ENCODE measurements at places on chromosomes 13 and 19.

DNA sequence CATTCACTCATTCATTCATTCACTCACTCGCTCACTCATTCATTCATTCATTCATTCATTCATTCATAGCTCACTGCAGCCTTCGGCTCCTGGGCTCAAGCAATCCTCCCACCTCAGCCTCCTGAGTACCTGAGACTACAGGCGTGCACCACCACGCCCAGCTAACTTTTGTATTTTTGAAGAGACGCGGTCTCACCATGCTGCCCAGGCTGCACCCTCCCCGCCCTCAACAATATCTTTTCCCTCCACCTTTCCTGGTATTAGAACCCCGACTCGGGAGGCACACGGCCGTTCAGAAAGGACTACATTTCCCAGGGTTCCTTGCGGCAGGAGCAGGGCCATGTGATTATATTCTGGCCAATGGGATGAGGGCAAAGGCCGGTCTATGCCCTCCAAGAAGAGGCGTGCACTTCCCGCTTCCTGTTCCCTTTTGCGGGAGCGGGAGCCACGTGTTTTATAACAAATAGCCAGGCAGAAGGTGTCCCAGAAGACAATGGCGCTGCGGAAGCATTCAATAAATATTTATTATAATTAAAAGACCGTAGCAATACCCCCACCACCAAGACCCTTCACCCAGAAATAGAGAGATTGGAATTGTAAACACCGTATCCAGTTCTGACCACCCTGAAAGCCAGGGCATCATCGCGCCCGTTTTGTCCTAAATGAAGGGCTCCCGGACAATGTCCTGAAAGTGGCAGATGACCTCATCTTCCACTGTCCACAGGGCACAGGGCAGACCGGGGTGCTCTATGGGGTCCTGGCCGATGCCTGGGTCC lies 15.9 kb downstream of the TICAM1 start:
- peak; percentile 60 for DNase-seq

- DNase-seq: no peak
Measured at GRCh38 chr19:52542984-52543664, 15.7 kb downstream of the ZNF808 start.

DNA sequence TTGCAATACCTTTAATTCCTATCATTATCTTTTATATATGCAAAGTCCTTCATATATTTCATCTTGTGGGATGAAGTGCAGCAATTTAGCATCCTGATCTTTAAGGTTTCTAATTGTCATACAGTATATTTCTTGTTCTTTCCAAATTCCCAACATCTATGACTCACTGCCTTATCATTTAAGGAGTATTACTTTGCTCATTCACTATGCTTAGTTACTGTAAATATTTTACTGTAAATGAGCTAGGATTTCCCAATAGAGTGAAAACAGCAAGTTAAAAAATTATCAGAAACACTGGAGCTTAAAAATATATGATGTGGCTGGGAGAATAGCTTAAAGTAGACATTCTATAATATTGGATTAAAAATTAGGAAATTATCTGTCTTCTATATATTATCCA lies 69.9 kb downstream of the SLITRK6 start:
- DNase-seq: no peak

DNA sequence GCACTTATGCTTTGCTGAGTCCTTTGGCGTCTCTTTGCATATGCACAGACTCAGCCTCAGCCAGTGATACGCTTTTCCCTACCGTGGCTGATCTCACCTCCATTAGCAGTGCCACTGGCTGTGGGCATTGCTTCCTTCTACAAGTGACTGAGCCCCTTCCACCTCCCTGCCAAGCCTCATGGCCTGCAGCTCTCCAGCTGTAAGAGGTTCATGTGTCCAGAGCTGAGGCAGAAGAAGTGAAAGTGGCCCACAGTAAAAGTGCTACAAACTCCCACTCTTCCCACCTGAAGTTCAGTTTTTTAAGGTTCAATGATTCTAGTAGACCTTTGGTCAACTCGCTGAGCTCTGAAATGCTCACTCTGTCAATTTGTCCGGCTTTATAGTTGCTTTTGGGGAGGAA lies 44.7 kb downstream of the SMARCA4 start:
- DNase-seq: no peak

- no peak for DNase-seq
Measured at GRCh38 chr13:79490824-79491223, 9.9 kb downstream of the NDFIP2 start.

GRCh38 chr13:55013051-55013450 lies 1984.4 kb downstream of the OLFM4 start:
- DNase-seq: no peak

DNA sequence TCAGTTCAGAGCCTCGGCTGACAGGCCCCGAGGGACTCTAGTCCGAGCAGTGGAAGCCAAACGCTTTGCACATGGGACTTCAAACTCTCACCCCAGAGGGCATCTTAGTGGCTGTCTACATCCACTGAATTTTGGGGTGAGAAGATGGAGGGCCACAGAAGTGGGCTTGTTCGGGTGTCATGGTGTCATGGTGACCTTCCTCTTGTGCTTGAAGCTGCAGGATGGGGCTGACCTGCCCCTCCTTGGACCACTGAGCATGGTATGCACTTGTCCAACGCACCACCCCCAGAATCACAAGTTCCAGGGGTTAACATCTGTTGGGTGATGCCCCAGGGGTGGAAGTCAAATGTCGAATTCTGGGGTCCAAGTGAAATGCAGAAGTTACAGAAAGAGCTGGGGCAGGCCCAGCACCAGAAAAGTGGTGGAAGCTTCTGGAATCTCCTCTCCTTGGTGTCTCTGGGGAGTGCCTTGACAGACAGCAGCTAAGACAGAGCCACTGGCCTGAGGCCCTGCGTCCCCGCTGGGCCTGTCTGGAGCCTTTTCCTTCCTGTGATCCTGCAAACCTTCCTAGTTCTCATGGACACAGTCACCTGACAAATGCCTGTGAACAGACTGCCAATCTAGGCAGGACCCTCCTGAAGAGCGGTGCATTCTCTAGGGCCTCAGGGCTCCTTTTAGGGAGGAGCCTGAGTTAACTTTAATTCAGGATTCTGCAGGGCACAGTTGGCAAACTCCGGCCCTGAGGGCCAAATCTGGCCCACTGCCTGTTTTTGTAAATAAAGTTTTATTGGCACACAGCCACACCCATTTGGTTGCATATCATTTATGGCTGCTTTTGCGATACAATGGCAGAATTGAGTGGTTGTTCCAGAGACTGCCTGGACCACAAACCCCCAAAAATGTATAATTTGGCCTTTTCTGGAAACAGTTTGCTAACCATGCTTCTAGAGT lies 65.1 kb upstream of the RANBP3 start:
- no peak for DNase-seq

DNA sequence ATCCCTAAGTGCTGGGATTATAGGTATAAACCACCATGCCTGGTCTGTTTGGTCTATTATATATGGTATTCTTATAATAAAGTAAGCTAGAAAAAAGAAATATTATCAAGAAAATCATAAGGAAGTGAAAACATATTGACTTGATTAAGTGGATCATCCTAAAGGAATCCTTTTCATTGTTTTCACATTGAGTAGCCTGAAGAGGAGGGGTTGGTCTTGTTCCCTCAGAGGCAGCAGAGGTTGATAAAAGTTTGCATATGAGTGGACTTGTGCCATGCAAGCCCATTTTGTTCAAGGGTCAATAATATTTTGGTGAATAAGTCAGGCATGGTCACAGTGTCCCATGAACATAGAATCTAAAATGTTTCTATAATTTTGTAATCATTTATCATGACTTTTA lies 52.7 kb downstream of the ZNF627 start:
- peak; percentile 21 for DNase-seq

DNA sequence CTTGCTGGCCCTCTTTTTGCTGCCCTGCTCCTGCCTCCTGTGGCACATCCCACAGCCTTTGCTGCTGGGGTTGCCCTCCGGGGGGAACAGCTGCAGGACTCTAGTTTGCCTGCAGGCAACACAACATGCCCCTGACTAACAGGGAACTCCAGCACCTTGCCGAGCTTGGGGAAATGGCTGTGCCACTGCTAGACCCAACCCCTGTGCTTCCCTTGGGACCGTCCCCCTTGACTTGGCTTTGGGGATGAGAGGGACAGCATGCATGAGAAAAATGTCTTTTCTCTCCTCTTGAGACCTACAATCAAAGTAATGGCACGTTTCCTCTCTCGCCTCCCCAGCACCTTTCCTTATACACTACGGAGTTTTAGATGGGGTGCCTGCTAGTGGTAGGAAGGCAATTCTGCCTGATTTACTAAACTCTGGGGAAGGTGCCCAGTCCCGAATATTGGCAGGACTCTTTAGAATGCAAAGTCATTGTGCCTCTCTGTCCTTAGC lies 12.4 kb upstream of the VWA8 start:
- DNase-seq: no peak

GRCh38 chr19:29741776-29742175 lies 26.7 kb upstream of the C19orf12 start:
- DNase-seq: no peak

- no peak for DNase-seq
Measured at GRCh38 chr19:11426656-11427055, 7.5 kb upstream of the RGL3 start.

DNA sequence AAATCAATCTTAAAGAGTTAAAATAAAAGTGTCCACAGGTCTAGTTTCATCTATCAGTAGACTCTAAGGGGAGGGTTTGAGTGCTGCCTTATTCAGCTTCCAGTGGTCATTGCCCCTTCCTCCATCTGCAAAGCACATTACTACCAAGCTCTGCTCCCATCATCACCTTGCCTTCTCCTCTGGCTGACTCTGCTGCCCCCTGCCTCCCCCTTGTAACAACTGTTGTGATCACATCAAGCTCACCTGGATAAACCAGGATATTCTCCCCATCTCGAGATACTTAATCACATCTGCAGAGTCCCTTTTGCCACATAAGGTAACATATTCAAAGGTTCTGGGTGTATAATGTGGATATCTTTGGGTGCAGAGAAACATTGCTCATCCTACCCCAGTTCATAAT lies 43.3 kb upstream of the GPC6 start:
- DNase-seq: no peak

DNA sequence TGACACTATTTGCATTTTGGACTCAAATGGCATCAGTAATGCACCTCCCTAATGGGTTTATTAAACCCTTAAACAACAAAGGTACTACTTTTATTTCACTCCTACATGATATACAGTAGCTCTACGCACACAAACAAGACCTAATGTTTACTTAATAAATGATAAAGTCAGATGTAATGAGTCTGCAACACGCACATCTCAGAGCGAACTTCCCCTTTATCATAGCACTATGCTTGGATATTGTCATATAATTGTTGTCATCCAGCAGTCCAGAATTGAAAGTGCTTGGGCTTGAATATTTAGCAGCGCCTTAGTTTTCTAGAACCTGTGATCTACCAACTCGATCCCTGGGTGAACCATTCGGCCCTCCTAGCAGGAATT lies 772 bp downstream of the PARP4 start:
- no peak for DNase-seq

DNA sequence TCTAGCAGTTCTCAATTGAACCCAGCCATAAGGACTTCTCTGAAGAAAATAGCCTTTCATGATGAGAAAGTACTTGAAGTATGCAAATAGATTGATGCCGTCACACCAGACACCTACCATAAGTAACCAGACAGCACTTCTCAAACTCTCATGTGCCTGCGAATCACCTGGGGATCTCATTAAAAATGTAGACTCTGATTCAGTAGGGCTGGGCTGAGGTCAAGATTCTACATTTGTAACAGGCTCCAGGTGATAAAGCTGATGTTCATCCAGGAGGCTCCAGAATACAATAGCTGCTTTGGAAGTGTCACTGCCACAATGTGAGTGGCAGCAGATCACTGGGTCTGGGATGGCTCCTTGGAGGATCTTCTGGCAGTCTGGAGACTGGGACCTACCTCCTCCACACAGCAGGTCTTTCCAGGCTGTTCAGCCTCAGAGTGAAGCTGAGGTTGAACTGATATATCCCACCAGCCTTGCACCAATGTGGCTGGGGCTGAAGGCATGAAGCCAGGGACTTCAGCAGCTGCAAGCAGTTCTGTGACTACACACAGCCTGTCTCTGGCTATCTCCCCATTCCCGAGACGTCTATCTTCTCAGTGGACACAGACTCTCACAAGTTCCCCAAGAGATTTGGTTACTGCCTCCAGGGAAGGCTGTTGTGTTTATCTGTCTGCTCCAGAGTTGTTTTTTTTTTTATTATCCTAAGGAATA lies 9.1 kb downstream of the MBNL2 start:
- DNase-seq: no peak
